Neural progenitor cell (in vitro differentiated cells): ENCODE measurements at places on chromosomes 16 and 17.

GRCh38 chr17:44786551-44787081, 27.8 kb downstream of the ADAM11 start:
- no peak for DNase-seq

GRCh38 chr17:27089929-27090247, 204.0 kb upstream of the WSB1 start:
- DNase-seq, result no peak

- DNase-seq, result no peak
These were observed 4.1 kb downstream of the KRT10 start for GRCh38 chr17:40818343-40818732.

DNA sequence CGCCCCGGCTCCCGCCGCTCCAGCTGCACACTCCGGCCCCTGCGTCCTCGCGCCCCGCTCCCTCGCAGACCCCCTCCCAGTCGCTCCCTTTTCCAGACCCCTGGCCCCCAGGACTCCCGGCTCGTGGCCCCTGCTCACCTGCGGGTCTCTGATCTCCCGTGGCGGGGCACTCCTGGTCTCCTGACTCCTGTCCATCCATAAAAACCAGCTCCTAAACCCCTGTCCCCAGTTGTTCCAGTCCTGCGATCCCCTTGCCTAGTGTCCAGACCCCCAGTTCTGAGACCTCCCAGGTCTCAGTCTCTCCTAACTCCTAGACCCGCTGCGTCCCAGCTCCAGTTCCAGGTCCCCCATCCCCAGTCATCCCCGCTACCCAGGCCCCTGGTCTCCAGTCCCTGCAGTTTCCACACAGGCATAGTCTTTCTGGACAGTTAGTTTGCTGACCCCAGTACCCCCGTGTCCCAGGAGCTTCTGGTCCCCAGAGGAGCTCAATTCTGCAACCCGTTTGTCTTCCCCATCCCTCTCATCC, 379 bp downstream of the SNX29 start:
- peak; percentile 35 for DNase-seq

DNA sequence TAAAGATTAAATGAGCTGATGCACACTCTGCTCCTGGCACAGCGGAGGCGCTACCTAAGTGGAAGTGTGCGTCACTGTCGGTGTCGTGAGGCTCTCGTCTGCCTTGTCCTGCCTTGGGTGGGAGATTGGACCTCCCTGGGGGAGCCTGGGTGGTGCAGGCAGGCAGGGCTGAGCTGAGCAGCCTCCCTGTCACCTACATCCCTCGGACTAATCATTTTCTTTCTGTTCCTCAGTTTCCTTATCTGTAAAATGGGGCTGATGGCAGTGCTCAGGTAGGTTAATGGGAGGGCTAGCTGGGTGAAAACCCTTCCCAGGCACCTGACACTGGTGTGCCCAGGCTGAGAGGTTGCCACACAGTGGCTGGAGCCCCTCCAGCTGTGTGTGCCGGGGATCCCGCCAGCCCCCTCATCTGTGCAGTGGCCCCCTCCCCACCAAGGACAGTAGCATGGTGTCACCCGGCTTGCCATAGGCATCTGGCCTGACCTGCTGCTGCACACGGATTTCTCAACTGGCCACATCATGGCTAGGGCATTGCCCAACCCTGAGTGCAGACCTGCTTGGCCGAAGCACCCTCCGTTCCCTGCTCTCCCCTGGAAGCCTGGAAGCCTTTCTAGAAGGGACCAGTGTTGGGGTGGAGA, 4.3 kb downstream of the ADCY7 start:
- DNase-seq, result no peak

DNA sequence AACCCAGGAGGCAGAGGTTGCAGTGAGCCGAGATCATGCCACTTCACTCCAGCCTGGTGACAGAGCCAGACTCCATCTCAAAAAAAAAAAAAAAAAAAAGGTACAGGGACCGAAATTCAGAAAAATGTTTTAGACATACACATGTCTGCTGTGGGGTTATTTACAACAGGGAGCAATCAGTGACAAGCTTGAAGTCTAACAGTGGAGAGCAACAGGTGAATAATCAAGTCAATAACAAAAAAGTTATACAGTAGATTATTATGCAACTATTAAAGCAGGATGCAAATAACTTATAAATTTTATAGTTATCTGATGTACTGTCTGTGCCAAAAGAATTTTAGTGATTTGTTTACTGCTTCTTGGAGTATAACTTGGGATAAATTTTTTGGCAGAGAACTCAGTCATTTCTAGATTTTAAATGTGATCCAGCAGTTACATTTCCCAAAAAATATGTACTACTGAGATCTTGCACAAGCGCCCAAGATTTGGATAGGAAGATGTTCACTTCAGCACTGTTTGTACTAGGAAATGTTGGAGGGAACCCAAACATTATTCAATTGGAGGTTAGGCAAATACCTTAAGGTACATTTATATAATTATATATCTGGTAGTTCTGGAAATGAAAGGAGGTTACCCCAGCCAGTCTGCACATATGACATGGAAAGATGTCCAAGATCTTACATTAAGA, 34.1 kb downstream of the EEF2K start:
- DNase-seq, result no peak

DNA sequence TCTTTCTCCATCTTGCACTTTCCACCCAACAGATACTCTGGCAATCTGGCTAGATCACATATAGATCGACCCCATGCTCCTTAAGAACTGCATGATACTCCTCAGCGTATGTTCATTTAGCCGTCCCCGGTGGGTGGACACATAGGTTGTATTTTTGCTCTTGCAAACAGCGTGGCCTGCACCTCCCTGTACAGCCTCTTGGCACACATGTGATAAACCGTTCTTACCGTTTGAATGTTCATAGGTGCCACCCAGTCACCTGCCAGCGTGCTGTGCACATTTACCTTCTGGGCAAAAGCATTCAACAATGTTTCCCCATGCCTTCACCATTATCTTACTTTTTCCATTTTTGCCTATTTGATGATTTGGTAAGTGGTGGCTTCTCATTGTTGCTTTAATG, 6.2 kb downstream of the TNP2 start:
- no peak for DNase-seq
